ENCODE measurements at places on chromosomes 2 and 18. TPM values are rescaled to one million over a fixed set of nuclear protein-coding genes. Genes with fewer than 3 reads are reported as not detected.

GALNT14 gene
- 34.3 TPM for total RNA-seq

OSR1 gene
- 8.1 TPM for total RNA-seq

TMX3 gene
- 33.3 TPM for total RNA-seq

ZNF516 gene
- 19.4 TPM for total RNA-seq

DSG4 gene
- total RNA-seq, result under 0.01 TPM

UGP2 gene
- total RNA-seq, result 181 TPM

DUSP2 gene
- total RNA-seq, result 14.2 TPM

THOC1 gene
- 34.4 TPM for total RNA-seq

LAPTM4A gene
- 76.1 TPM for total RNA-seq

ZDBF2 gene
- total RNA-seq, result 2.5 TPM

HOXD3 gene
- total RNA-seq, result not detected

PCGF1 gene
- 21.4 TPM for total RNA-seq

FTCDNL1 gene
- total RNA-seq, result 0.08 TPM

AP1S3 gene
- total RNA-seq, result 19.0 TPM

ARHGEF33 gene
- total RNA-seq, result 0.08 TPM

CFC1 gene
- total RNA-seq, result not detected

Measured in hair follicular keratinocyte (primary cell).